Lower leg skin (tissue), 4 donors: ENCODE measurements at places on chromosomes 2 and 18.

DNA sequence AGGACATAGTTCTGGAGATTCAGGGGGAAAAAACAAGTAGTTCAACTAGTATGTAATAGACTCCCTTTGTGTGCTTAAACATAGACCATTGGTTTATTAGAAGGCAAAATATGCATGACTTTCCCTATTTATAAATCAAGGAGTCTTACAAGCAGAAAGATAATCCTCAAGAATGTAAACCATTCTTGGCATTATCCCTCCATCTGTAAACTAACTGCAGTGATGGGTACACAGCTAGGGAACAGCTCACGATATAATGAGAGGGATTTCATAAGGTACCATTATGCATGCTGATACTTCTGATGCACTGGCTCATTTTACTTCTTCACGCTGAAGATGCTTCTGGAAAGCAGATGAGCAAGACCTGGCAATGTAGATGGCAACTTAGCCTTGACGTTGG is 878 bp downstream of the FBXO15 start:
- DNase-seq, result no peak

DNA sequence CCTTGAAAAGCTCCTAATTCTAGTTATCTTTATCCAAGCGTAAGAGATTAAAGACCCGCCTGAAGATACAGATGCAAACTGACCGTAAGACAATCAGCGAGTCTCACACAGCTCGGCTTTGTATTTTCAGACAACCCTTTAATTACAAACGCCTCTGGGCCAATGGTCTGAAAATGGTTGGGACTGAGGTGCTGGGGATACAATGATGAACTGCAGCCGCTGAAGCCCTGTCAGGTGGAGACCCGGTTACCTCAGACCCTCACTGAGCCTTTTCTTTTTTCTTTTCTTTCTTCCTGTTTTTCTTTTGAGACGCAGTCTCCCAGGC is 715 bp upstream of the CFAP36 start:
- DNase-seq, result no peak

GRCh38 chr2:135991861-135992260 is 6.4 kb upstream of the DARS1 start:
- DNase-seq, result no peak

- no peak for DNase-seq
Measured at GRCh38 chr2:33746208-33746800, 147.2 kb upstream of the FAM98A start.

- DNase-seq, result no peak
Measured at GRCh38 chr2:74632209-74632938, 15.8 kb downstream of the M1AP start.

- DNase-seq, result no peak
Measured at GRCh38 chr2:139742216-139743172, 962.3 kb upstream of the NXPH2 start.
